Activated T-cell treated with anti-CD3 and anti-CD28 coated beads, Interleukin-2, amount 50 U/mL, for 72 hours (primary cell): ENCODE measurements at places on chromosomes 4 and X. TPM values are rescaled to one million over a fixed set of nuclear protein-coding genes. Genes with fewer than 3 reads are reported as not detected.

GRCh38 chrX:20300822-20301221 is 34.1 kb upstream of the RPS6KA3 start:
- DNase-seq = no peak

TCP11X2 gene
- not detected for total RNA-seq

DNA sequence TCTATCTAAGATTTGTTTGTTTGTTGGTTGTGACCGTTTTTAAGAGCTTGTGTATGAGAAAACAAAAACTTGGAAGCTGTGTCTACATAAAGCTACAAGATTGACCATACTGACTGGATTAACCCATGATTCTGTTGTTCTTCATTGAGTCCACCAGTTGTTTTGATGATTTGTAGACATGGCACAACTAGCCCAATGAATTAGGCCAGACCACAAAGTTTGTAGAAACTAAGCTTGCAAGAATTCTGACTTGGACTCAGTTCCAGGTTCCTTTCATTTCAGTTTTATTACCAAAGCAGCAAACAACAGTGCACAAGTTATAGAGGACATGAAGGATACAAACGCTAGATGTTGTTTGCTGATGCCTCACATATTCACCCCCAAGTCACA is 119.3 kb downstream of the RASGEF1B start:
- DNase-seq = no peak

GYPE gene
- 0.79 TPM for total RNA-seq

CLDN22 gene
- not detected for total RNA-seq

GASK1B gene
- total RNA-seq = not detected

DNA sequence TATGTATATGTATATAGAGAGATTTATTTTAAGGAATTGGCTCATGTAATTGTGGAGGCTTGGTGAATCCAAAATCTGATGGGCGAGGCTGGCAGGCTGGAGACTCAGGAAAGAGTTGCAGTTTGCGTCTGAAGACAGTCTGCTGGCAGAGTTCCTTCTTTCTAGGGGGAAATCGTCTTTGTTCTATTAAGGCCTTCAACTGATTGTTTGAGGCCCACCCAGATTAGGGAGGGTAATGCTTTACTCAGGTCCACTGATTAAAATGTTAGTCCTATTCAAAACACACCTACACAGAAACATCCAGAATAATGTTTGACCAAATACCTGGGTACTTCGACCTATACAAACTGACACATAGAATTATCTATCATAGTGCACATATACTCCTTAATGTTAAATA is 149.5 kb downstream of the NAA11 start:
- no peak for DNase-seq

- no peak for DNase-seq
These were observed 782.8 kb downstream of the RAB28 start for GRCh38 chr4:12701384-12701783.

NEUROG2 gene
- total RNA-seq = 0.23 TPM

GRCh38 chr4:168811786-168812651 is 198.0 kb downstream of the CBR4 start:
- DNase-seq = no peak

GPR119 gene
- total RNA-seq = not detected

- DNase-seq = no peak
These were observed 82.5 kb downstream of the HS6ST2 start for GRCh38 chrX:132875650-132876522.

- DNase-seq = no peak
These were observed 635.2 kb upstream of the SPANXN1 start for GRCh38 chrX:144612076-144612475.

DNA sequence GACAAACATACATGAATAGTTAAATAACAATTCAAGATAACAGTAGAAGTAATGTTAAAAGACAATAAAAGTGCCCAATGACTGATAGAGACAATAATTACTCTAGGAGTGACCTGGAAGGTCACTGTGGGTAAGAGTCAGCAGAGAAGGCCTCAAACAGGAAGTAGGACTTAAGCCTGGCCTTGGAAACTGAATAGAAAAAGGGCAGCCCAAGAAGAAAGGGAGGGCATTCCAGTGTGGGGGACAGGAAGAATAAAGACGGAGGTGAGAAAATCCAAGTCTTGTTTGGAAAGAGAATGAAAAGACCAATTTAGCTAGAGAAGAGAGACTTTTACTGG is 6.0 kb downstream of the P2RY4 start:
- no peak for DNase-seq

LRP2BP gene
- total RNA-seq = 1.1 TPM

- no peak for DNase-seq
These were observed 199.3 kb downstream of the TMA16 start for GRCh38 chr4:163693776-163694175.

GRCh38 chr4:89492581-89493071 is 185.0 kb upstream of the GPRIN3 start:
- DNase-seq = no peak

DNA sequence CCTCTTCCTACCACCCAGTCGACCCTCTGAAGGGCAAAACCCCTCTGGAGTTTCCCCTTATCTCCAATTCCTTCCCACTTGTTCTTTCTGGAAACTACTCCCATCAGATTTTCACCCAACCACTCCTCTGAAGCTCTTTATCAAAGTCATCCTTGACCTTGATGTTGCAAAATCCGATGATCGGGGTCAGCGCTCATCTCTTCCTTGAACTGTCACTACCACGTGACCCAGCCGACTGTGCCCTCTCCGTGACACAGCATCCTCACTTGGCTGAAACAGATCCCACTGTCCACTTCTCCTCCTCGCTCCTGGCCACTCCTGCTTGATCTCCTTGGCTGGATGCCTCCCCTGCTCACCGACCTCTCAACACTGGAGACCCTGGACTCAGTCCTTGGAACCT is 1.1 kb downstream of the CFAP99 start:
- no peak for DNase-seq

- DNase-seq = no peak
These were observed 30.2 kb downstream of the CNOT6L start for GRCh38 chr4:77788990-77789389.

ARX gene
- total RNA-seq = not detected

DNA sequence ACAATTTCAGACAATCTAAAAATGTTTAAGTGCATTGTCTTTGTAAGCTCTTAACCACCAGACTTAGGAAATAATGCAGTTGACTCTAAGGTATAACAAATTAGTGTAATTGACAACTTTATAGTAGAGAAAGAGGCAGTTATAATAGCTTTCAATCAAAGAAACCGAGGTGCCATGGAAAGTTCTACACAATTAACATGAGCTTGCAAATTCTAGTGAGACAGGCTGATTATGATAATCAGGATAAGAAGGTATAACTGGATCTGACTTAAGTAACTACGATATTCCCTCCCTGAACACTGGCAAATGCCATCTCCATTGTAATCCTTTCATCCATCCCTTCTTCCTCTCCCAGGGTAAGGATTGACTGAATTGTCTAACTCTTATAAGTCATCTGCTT is 11.4 kb upstream of the KLHL5 start:
- DNase-seq = no peak

NKX6-1 gene
- total RNA-seq = not detected

- no peak for DNase-seq
These were observed 676.6 kb downstream of the FAT4 start for GRCh38 chr4:125991398-125991797.

AMOT gene
- total RNA-seq = 1.3 TPM

DNA sequence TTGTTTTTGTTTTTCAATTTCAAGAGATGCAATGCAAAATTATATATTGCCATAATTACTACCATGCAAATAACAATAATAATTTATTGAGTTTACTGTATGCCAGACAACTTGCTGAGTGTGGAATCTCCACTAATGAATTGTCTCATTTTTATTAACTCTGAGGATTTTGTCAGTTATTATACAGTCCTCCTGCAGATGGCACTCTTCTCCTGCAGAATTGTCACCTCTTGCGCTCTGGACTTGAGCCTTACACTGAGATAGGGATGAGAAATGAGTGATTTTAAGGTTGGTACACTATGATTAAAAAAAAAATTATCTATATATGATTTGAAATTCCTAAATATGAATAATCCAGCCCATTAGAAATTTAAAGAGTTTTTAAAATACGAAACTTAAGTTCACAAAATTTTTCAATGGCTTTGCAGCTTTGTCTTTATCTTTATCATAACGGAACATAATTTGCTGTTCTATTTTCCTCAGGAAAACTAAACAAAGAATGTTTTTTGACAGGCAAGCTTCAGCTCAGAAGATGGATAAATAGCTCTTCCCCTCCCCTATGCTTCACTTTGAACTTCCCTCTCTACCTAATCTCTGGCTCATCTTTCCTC is 12.7 kb upstream of the PAQR3 start:
- peak; percentile 23 for DNase-seq

IL2 gene
- 19.1 TPM for total RNA-seq

DNA sequence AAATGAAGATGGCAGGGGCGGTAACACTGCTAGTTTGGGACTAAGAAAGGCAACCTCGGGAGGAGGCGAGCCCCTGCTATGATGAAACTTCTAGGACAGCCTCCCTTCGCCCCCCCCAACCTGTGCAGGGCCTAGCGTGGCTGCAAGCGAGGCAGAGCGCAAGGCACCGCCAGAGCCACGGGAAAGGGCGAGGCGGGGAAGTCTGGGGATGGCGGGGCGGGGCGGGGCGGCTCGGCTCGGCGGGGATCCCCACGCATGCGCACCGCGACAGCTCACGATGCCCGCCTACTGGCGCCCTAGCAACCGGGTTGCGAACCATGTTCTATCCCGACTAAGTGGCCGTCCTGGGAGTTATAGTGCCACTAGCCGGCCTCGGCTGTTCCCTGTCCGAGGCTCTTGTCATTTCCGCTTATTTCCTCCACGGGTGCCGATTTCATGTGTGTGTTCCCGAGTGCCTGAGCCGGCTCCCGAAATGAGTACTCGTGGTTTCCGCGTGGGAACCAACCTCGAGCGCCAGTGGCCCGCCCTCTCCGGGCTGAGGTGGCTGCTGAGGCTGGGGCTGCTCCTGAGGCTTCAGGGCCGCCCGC is 28.7 kb upstream of the RBMX start:
- peak; percentile 71 for DNase-seq

ZNF732 gene
- not detected for total RNA-seq

GCNA gene
- total RNA-seq = 8.4 TPM

CA5B gene
- 11.7 TPM for total RNA-seq

DNA sequence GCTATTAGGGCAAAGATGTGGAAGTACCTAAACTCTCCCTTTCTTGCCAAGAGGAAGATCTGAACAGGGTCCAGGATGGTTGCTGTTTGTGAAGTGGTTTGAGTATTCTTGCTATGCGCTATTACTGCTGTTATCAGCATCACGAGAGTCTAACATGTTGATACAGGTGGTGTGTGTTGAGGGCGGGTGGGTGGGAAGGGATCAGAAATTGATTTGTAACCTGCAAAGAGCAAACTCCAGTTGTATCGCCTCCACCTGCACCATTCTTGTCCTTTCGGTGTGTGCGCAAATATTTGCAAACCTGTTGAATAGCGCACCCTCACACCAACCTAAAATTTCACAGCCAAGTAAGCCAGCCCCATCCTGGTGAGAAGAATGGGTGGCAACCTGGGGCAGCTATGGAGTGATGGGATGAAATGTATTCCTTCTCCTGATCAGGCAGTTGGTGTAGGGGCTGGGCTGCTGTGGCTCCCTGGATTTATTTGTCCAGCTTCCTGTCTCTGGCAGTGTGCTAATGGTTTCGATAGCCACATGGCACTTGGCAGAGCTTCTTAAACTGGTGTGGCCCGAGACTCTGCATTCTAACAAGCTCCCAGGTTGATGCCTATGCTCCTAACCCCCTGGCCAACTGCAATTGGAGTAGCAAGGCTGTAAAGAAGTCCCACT is 102.6 kb upstream of the SCML1 start:
- no peak for DNase-seq

GDPD2 gene
- not detected for total RNA-seq

DNA sequence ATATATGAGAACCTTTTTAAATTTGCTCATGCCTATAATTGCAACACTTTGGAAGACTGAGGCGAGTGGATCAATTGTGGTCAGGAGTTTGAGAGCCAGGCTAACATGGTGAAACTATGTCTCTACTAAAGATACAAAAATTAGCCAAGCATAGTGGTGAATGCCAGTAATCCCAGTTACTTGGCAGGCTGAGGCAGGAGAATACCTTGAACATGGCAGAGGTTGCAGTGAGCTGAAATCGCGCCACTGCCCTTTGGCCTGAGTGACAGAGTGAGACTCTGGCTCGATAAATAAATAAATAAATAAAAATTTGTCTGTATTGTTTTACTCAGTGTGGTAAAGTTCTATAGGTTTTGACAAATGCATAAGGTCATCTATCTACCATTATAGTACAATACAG is 218.2 kb downstream of the ZC4H2 start:
- DNase-seq = no peak

XAGE1B gene
- not detected for total RNA-seq

KCND1 gene
- 7.6 TPM for total RNA-seq

DNA sequence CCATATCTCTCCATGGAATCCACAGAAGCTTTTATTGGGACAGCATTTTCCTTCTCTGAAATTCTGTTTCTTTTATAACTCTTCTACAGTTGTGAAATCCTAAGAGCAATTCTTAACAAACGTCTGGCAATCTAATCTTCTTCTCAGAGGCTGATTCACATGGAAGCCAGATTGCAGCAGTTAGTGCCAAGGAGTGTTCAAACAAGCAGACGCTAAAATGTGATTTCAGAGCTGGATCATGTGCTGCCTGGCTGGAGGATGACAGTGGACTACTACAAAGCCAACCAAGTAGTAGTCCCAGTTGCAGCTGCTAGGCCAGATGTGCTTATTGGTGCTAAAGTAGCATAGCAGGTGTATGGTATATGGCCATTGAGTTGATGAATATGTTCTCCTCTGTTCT is 27.7 kb upstream of the GLRB start:
- DNase-seq = no peak

- DNase-seq = no peak
These were observed 78.4 kb upstream of the MAP3K15 start for GRCh38 chrX:19593690-19594089.

GRCh38 chr4:111937368-111937767 is 207.9 kb upstream of the FAM241A start:
- DNase-seq = no peak

GRCh38 chrX:129655547-129656249 is 942 bp upstream of the APLN start:
- no peak for DNase-seq

DNA sequence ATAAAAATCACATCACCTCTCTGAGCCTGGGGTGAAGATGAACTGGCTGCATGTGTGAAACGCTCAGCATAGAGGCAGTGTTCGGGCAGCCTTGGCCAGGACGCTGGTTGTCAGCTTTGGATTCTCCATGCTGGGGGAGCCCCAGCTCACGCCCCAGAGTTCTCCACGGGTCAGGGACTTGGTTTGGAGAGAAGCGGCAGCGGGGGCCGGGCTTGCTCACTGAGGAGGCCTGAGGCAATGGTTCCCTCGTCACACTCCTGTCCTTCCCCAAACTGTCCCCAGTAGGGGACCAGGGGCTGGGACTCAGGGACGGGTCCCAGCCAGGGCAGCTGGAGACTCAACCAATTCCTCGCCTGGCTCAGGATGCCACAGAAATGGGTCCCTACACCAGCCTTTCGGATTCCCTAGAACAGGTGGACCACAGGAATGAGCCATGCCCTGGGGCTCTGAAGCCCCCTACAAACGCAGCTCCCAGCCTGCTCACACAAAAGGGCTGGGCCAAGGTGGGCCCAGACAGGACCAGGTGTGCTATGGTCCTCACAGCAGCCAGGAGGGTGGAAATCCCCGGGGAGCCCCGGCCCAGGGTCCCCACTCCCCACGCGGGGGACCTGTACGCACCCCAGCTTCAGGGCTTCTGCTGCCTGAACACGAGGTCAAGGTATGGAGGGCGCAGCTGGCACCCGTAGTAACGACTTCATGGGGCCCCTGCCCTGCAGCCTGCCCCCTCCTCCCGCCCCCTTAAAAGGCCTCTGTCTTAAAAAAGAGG is 1.4 kb downstream of the MXD4 start:
- DNase-seq = no peak
